Hair follicle dermal papilla cell (primary cell): ENCODE measurements at places on chromosomes 5 and 9. TPM values are rescaled to one million over a fixed set of nuclear protein-coding genes. Genes with fewer than 3 reads are reported as not detected.

Gene PFN3
- total RNA-seq = not detected in 2 replicates

Gene C9orf43
- 0.24 and 0.49 TPM in 2 replicates for total RNA-seq

Gene PCSK5
- 7.4 and 10.2 TPM in 2 replicates for total RNA-seq

Gene PELO
- total RNA-seq = 27.4 and 31.6 TPM in 2 replicates

Gene FGFR4
- 0.81 and 1.3 TPM in 2 replicates for total RNA-seq

Gene OR13C2
- total RNA-seq = not detected in 2 replicates

Gene PRXL2C
- 65.9 and 79.4 TPM in 2 replicates for total RNA-seq

Gene FAM13B
- total RNA-seq = 36.2 and 40.7 TPM in 2 replicates

Gene SREK1
- 79.4 and 122 TPM in 2 replicates for total RNA-seq

Gene CCDC183
- total RNA-seq = 0.16 and 0.73 TPM in 2 replicates

Gene AK8
- total RNA-seq = 0.32 and 0.85 TPM in 2 replicates

Gene SLC25A48
- total RNA-seq = not detected in 2 replicates

Gene SHOC1
- total RNA-seq = under 0.01 TPM in 1 of 2 replicates, not detected in the other

Gene GABRG2
- total RNA-seq = not detected in 2 replicates
